ENCODE measurements at places on chromosomes 2 and 18.

GRCh38 chr2:192314800-192315481 lies 120.2 kb upstream of the TMEFF2 start:
- no peak for DNase-seq

GRCh38 chr2:237279012-237279768 lies 134.8 kb downstream of the COL6A3 start:
- DNase-seq = no peak

GRCh38 chr2:74328573-74328972 lies 14.6 kb downstream of the SLC4A5 start:
- no peak for DNase-seq

DNA sequence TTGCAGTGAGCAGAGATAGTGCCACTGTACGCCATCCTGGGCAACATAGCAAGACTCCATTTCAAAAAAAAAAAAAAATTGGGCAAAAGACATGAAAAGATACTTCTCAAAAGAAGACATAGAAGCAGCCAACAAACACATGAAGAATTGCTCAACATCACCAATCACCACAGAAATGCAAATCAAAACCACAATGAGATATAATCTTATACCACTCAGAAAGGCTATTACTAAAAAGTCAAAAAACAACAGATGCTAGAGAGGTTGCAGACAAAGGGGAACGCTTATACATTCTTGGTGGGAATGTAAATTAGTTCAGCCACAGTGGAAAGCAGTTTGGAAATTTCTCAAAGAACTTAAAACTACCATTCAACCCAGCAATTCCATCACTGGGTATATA lies 43.1 kb upstream of the CHAC2 start:
- no peak for DNase-seq

- no peak for DNase-seq
These were observed 56.0 kb downstream of the DGKD start for GRCh38 chr2:233410196-233410760.

GRCh38 chr2:144705328-144706245 lies 185.7 kb upstream of the ZEB2 start:
- no peak for DNase-seq

DNA sequence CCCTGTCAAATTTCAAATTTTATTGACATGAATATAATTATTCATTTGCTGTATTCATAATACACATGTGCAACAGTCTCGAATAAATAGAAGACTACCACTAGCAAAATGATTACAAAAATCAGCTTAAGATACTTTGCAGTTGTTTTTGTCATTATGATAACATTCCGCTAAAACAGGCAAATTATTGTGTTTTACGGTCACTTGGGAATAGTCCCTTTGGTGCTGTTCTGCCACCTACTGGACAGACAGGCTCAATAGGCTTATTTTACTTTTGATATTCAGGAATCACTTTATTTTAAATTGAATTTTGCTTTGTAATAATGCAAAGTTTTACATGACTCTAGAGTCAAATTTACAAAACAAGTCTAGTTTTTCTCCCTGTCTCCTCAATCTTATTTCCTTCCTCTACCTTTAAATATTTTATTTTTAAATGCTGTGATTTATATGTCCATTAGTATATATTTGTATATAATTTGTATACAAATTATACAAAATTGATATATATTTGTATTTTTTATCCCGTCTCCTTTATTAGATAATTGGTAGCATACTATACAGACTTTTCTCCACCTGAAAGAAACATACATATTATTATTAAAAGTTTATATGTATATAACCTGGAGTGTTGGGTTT lies 456.3 kb downstream of the DLGAP1 start:
- DNase-seq = peak; percentile 59

DNA sequence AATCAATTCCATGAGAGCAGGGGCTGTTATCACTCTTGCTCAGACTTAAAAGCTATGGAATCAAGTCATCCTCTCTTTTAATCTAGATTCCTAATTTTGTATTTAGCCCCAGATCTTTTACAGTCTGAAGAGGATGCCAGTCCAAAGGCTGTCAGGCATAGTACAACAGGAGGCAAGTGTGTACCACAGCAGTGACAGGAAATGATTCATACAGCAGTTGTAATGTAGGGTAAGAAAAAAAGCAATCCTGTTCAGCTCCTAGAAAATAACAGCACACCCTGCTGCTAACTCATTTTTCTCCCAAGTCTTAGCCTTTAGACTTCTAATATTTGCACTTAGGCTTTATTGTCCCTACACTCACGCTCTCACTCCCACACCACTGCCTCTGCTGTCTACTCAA lies 127.8 kb upstream of the SYT4 start:
- peak; percentile 51 for DNase-seq

DNA sequence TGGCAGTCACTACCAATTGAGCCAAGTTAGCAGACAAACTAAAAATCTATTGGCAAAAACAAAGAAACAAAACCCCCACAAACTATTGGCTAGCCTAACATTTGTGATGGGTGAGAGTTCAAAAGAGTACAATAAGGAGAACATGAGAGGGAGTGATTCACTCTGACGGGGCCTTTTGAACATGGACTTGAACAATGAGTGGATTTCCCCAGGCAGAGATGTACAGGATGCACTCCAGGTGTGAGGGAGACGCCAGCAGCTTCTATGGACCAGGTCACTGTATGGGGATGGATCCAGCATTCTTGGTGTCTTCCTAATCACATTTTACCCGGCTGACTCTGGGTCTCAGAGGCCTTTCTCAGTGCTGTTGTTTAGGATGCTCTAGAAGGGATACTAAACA lies 167.5 kb upstream of the SMAD2 start:
- no peak for DNase-seq
